ENCODE measurements at places on chromosomes 12 and 14.

GRCh38 chr12:56358836-56359532 lies 923 bp downstream of the STAT2 start:
- peak; percentile 56 for DNase-seq

GRCh38 chr12:10067264-10067663 lies 31.5 kb downstream of the CLEC1A start:
- peak; percentile 17 for DNase-seq

DNA sequence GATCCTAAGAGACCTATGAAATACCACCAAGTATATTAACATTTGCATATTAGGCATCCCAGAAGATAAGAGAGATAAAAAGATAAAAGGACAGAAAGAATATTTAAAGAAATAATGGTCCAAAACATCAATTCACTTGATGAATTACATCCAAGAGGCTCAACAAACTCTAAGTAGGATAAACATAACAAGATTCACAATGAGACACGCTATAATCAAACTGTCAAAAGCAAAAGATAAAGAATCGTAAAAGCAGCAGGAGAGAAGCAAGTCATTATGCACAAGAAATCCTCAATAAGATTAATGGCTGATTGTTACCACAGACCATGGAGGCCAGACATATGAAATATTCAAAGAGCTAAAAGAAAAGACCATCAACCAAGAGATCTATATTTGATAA lies 79.6 kb downstream of the PLCZ1 start:
- DNase-seq: no peak

DNA sequence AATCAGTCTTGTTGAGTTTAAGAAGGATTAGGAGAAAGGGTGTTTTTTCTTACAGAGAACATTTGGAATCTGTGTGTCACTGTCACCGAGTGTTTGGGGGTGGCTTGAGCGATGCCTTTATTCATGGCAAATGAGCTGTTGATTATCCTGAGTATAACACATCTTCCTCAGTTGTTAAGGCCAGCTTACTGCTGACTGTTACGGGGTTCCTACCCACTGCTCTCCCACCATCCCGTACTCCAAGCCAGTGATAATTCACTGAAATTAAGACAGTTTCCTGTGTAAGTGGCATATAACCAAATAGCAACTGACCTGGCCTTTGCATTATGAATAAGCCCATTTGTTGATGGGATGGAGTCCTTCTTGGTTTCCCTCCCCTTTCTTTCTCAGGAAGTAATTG lies 9.5 kb downstream of the ESRRB start:
- no peak for DNase-seq

DNA sequence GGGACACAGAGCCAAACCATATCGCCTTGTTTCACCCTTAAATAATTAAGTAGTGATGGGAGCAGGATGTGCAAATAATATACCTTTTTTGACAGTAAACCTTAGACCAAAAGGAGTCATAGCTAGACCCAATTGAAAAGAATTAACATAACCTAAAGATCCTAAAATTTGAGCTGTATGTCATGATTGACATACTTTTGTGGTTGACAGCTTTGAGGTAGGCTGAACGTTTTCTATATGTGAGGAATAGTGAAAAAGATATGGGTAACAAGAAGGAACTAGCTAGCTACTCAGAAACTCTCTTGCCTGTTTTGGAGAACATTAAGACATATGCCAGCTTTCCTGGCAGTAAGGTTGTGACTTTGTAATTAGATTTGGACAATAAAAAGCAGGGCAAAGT lies 320.6 kb downstream of the KCNC2 start:
- no peak for DNase-seq

DNA sequence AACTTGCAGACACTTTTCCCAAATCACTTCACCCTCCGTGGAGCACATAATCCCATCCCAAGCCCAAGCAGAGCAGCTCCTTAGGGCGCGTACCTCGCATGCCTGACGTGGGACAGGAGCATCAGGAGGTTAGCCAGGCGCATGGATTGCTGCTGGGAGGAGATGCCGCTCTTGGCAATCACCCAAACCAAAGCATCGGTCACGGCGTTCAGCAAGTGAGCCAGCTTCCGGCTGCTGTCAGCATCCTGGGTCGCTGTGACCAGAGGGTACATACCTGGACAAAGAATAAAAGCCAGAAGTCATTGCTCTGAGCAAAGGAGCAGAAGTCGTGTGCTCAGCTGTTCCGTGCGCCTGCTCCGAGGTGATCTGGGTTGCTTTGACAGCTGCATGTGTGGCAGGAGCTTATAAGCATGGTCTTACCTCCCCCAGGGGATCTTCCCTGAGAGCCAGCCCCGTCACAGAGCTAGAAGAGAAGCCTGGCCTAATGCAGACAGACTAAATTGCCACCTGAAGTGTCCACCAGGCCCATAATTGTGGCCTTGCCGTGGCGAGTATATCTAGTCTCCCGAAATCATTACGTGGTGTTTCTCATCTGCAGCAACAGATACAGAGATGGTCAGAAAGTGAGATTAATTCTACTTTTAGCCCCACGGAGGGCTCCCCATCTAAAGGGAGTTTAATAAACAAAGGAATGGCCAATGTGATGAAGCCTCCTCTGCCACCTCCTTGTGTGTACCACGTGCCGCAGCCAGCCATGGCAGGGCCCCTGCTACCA lies 59.1 kb downstream of the ESR2 start:
- no peak for DNase-seq

- no peak for DNase-seq
Observed at GRCh38 chr14:69357544-69358200, 40.4 kb downstream of the ERH start.

- DNase-seq: peak; percentile 1
Observed at GRCh38 chr14:23358042-23358441, 5.4 kb upstream of the SLC22A17 start.

DNA sequence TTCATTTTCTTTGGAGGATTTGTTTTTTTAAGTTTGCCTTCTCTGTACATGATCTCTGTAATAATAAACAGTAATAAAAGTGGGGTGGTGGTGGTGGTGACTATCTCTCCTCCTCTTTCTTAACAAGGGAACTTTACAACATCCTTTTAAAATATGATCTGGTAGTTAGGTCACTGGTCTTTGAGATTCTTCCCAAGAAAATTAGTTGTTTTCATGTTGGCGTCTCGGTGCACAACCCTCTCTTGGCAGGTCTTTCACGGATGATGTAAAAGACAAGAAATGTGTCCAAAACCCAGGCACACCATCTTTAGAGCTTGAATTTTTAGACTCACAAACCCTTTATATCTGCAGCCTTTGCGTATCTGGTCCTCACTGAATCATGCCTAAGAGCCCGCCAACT lies 488.5 kb upstream of the TBX3 start:
- DNase-seq: no peak

- DNase-seq: peak; percentile 26
Observed at GRCh38 chr14:61730756-61731373, 31.4 kb upstream of the SNAPC1 start.

GRCh38 chr12:1189163-1189562 lies 198.1 kb downstream of the ERC1 start:
- DNase-seq: no peak

All from muscle of leg (tissue), 16 donors.